ENCODE measurements at places on chromosomes 3 and 15.

DNA sequence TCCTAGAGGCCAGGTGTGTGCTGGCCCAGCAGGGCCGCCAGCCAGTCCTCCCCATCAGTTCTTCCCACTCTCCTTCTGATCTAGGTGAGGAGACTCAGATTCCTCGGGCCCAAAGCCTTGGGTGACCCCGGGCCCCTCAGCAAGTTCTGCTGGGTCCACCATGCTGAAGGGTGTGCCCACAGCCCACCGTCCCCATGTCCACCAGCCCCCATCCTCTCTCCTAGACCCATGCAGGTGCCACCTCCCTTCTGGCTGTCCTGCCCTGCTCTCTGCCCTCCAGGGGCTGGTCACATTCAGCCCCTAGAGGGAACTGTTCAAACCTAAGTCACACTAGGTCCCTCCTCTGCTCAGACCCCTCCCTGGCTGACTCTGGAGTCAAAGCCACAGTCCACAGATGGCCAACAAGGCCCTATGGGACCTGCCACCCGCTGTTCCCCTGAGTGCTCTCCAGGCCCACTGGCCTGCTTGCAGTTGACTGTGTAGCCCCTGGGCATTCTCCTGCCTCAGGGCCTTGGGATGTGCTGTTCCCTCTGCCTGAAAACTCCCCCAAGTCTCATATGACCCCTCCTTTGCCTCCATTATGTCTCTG is 878 bp upstream of the TLR9 start:
- no peak for DNase-seq

- DNase-seq: no peak
Observed at GRCh38 chr3:124941771-124942170, 7.2 kb upstream of the MUC13 start.

- no peak for DNase-seq
Observed at GRCh38 chr15:65058394-65059368, 9.1 kb downstream of the RASL12 start.

GRCh38 chr3:24254649-24255048 is 240.0 kb downstream of the THRB start:
- no peak for DNase-seq

DNA sequence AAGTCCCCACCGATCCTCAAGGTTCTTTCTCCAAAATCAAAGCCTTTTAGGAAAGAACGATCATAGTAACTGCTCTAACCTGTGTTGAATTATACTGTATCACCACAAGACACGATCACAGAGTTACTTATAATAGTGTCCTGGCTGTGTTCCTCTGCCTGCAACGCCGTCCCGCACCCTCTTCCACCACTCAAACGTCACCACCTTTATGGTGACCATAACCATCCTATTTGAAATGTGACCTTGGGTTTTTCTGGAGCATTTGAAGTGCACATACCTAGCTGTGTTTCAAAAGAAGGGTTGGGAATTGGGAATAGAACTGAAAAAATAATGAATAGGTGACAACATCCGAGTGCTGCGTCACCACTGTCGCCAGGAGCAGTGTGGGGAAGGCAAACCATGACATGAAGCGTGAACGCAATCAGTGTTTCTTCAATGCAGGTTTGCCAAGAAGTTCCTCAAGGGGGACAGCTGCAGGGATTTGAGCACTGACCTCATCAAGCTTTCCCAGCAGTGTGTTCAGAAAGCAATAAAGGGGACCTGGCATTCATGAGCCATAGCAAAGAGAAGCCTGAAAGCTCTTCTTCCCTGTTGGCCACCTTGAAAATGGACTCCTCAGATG is 769 bp upstream of the SELENOS start:
- no peak for DNase-seq

GRCh38 chr15:87669846-87670245 is 586.7 kb downstream of the NTRK3 start:
- DNase-seq: no peak

Measured in NCI-H524 treated with DMSO at 0.1 percent for 48 hours (cell line).